ENCODE measurements at places on chromosomes 4 and X.

GRCh38 chrX:17812763-17813162 lies 48.3 kb downstream of the RAI2 start:
- no peak for DNase-seq

GRCh38 chr4:98248934-98249333 lies 12.2 kb upstream of the RAP1GDS1 start:
- no peak for DNase-seq

DNA sequence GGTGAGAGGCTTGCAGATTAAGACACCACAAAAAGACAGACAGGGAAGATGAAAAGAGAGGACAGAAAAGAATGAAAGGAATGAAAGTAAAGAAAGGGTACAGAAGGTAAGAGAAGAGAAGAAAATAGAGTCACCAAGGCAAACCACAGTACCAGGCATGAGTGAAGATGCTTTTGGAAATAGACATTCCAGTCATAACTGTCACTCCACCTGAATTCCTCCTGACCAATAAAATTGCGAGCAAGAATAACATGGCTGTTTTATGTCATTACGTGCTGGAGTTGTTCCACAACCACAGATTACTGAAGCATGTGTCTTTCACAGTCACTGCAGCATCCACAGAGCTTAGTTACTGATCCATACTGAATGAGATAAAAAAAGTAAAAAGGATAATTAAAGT lies 864.9 kb upstream of the SLIT2 start:
- DNase-seq, result no peak

DNA sequence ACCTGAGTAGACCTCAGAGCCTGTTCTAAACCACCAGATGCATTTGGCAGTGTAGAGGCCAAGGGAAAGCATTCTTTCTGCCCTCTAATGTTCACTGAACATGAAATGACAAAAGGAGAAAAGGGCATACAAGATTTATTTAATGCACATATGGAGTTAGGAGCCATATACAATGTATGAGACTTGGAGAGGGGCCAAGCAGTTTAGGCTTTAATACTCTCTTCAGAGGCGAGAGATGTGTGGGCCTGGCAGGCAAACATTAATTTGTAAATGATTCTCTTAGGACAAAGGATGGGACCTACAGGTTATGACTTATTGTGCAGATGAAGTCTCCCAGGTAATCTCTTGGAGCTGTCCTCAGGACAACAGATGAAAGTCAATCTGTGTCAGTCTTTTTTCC lies 631.9 kb downstream of the ADGRL3 start:
- peak; percentile 46 for DNase-seq

- DNase-seq, result no peak
Measured at GRCh38 chr4:147078362-147078761, 132.7 kb upstream of the TTC29 start.

DNA sequence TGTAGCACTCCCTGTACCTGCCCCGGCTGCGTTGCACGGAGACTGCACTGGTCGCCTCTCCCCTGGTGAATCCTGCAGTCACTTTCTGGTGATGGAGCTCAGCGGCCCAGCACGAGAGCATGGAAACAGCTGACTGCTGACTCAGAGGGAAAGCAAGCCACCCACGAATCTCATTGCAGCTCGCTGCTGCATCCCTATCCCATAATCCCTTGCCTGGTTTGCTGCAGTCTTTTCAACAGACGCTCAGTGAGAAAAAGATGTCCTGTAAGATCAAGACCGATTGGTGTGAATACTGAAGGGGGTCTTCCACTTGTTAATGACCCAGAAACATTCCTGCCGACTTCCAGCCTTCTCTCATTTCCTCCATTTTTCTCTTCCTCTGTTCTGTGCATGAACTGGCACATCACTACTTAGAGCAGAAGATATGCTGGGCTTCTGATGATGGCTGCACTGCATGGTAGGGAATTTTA lies 52.9 kb downstream of the TRIM2 start:
- DNase-seq, result peak; percentile 52

GRCh38 chr4:112956484-112956896 lies 93.0 kb upstream of the ANK2 start:
- no peak for DNase-seq

DNA sequence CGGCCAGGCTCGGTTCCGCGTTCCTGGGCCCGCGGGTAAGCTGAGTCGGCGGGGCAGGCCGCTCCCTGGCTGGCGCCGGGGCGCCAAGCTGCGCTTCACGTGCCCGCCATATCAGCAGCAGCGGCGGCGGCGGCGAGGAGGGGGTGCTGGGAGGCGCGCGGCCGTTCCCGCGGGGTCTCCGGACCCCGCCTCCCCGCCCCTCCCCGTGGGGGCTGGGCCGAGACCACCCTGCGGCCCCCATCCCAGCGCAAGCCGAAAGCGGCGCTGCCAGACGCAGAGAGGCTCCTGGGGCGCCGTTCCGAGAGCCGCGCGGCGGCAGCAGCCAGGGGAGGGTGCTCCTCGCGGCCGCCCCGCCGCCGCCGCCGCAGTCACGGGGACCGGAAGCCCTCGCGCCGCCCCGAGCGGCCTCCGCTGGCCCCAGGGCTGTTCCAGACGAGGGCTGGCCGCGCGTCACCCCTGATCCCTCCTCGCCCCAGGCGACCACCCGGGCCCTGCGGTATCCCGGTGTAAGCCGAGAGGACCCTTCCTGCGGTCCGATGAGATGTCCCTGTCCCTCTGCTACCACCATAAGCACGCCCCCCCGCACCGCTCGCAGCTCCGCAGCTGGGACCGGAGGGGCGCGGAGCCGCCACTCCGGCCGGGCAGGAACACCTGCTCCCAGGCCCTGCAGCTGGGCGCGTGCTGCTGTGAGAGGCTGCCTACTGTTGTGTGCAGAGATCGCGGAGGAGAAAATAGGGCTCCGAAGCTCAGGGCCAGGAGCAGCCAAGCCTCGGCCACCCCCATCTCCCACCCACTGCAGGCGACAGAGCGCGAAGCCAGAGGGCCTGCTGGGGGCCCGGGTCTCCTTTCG lies 7.5 kb upstream of the BCOR start:
- no peak for DNase-seq

- DNase-seq, result no peak
Measured at GRCh38 chr4:150938873-150939499, 76.1 kb downstream of the LRBA start.

- no peak for DNase-seq
Measured at GRCh38 chr4:111512081-111512783, 633.0 kb upstream of the FAM241A start.

DNA sequence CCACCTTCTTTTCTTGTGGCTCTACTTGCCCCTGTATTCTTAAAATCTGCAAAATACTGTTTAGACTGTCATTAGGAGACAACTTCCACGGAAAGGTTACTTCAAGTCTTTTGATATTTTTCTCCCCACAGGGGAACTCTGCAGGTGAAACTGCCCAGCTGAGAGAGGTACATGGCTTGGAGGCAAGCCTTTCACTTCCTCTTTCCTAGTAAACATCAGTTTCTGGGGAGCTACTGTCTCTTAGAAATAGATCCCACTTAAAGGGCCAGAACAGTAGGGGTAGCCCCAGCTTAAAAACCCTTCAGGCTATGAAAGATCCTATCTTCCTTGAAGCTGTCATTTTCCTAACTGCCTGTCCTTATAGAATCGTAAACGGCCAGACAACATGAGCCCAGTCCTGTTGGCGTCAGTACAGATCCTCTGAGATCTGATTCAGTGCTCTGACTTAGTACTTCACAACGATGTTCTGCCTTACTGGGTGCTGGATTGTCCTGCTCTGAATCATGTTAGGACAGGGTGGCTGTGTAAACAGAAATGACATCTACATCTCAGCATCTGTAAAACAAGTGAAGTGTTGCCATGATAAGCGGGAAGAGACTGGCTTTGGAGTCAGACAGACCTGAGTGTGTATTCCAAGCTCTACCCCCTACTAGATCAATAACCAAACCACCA lies 102.1 kb downstream of the ITIH6 start:
- no peak for DNase-seq

DNA sequence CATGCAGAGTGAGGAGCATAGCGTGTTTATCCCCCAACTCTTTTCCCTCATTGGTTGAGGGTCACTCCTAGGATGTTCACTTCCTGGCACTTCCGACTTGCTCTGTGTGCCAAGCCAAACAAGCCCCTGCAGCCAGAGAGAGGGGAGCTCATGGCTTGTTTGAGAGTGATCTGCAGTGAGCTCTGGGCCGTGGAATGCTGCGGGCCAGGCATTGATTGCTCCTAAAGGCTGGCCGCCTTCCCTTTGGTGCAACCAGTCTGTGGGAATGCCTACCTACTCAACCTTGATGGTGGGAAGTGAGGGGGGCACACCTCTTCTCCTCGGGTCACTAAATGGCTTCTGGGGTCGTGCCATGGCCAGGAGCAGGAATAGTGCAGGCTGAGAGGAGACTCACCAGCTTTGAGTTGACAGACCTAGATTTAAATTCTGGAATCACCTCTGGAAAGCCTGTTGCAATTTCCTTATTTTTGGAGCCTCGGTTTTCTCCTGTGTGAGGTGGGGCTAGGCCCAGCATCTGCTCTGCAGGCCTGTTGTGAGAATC lies 152.0 kb upstream of the STX18 start:
- no peak for DNase-seq

DNA sequence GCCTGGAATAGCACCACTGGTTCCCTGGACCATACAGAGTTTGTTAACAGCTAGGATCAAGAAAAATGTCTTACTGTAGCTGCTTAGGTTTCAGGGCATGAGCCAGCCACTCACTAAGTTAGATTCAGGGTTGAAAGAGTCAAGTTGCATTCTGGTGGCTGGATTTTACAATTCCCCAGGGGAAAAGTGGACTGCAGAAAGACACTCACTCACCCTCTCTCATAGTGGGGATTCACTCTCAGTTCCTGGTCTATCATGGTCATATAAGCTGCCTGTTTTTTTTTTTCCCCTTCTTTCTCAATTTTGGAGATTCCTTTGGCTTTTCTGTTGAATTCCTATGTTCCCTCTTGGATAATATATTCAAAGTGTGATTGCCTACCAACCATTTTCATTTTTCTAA lies 744.2 kb upstream of the GRIA3 start:
- no peak for DNase-seq

- DNase-seq, result no peak
Measured at GRCh38 chrX:17012465-17012864, 66.0 kb downstream of the REPS2 start.

DNA sequence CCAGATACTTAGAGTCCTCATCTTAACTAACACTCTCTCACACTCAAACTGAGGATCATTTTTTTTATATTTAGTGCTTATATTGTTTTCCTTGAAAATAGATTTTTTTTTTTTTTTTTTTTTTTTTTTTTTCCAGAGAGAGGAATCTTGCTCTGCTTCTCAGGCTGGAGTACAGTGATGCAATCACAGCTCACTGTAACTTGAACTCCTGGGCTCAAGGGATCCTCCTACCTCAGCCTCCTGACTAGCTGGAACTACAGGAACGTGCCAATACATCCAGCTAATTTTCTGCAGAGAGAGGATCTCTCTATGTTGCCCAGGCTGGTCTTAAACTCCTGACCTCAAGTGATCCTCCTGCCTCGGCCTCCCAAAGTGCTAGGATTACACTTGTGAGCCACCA lies 650.3 kb upstream of the ATOH1 start:
- no peak for DNase-seq
